ENCODE measurements at places on chromosomes 11 and 22.

DNA sequence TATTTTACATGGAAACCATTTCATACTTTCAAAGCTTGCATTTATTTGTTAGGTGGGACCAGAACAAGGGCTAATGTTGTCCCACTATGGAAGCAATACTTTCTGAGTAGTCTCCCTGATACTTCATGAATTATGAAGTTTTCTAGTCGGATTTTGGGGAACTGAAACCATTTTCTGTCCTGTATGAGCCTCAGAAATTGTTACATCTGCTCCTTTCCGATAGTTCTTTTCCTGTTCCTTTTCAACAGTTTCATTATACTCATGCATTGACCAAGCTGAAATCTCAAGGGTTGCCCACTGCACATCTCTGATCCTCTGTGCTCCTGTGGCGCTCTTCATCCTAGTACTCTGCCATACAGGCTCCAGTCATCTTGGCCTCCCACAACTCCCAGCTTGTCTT lies 31.5 kb upstream of the GLYATL1 start:
- DNase-seq, result no peak

- peak; percentile 73 for DNase-seq
These were observed 52.7 kb downstream of the TBC1D22A start for GRCh38 chr22:46815132-46815531.

GRCh38 chr11:41795004-41795403 lies 335.6 kb upstream of the LRRC4C start:
- DNase-seq, result no peak

GRCh38 chr11:91041626-91042025 lies 818.8 kb upstream of the CHORDC1 start:
- no peak for DNase-seq

DNA sequence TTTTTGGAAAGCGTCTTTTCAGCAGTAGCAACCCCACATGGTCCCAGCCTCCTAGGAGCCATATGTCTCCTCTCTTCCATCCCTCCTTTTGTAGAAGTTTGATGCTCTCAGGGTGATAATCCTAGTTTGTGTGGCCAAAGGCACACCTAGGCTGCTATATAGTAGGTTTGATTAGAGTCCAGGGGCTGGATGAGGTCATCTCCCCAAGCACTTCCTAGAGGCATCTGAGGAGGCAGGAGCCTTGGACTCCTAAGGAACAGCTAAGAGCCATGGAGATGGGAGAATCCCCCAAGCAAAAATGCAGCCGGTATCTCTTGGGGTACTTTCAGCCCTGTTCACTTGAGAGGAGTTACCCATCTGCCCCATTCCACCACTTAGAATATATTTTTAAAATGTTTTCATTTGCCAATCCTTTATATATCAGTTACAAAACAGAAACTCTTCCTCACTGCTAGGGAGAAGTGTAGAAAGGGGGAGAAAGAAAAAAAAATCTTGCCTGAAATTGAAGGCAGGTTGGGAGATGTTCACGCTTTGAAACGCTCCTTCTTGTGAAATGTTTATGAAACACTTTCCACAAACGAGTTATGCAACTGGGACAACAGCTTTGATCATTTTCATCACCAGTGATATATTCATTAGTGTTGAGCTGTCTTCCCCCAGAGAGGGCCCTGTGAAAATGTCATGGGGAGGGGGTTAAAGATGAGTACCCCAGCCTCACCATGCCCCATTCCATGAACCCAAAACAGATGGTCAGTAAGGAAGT lies 31.9 kb upstream of the TLCD5 start:
- no peak for DNase-seq

DNA sequence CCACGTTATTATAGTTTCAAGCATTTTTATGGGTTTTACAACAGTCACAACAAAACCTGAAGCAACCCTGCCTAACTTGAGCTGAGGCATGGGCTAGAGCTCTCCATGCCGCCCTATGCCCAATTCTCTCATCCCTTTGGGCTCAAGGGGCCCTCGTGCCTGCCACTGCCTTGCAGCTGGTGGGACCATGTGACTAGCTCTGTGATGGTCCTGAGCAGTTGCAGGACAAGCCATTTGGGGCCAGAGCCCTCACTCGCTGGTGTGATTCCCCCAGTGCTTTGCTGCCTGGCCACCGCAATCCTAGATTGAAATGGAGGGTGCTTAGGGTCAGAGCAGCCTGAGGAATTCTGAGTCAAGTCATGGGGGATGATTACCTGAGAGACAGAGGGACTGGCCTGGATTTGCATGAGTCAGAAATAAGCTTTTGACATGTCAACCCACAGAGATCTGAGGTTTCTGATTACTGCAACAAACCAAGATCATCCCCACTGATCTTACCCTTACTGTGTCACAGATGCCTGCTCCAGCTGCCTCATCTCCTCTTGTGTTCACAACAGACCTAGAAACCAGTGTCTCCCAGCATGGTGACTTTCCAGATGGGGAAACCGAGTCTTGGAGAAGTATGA lies 323.7 kb downstream of the BRD1 start:
- DNase-seq, result no peak

GRCh38 chr22:48742556-48743343 lies 1084.9 kb downstream of the BRD1 start:
- no peak for DNase-seq

DNA sequence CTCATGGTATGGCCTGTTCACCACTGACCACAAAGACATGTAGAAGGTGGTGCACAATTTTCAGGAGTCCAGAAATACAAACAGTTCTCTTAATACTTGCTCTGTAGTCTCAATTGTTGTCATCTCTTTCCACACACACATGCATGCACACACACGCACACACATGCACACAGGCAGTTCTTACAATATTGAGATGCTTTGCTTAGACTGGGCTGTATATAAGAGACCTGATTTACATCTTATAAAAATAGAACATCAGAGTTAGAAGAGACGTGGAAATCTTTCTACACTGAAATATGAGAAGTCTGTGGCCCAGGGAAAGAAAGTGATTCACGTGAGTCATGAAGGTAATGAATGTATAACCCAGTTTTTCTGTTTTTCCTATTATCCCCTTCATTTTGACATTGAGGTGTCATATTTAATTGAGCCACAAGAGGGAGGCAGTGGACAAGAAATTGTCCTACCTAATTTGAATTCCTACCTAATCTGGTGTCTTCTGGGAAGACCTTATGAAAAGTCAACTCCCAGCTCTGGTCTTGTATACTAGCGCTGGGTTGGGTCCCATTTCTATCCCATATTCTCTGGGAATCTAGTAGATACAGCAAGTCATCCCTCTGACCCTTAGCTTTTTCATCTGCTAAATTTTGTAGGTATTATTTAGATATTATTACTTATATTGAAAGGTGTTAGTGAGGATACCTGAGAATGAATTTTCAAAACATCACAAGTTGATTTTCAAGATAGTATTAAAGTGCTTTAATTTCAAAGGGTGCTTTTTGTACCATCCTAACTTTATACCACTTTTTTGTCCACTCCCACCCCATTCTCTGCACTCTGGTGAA lies 14.9 kb upstream of the MS4A4A start:
- DNase-seq, result no peak

DNA sequence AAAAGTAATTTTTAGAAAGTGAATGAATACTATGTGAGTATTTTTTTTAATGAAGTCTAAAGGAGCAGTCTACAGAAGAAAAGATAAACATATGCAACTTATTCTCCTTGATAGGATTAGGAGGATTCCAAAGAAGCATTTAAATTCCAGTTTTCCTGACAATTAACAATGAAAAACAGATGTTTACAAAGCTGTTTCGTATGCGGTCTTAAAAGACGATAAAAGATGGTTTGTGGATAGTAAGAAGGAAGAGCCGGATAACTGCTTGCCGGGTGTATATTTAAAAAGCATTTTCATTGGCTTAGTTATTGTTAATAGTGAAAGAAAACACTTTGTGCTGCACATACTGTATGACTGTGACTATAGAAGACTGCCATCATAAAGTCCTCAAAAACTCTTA lies 120.0 kb upstream of the C11orf58 start:
- DNase-seq, result no peak

DNA sequence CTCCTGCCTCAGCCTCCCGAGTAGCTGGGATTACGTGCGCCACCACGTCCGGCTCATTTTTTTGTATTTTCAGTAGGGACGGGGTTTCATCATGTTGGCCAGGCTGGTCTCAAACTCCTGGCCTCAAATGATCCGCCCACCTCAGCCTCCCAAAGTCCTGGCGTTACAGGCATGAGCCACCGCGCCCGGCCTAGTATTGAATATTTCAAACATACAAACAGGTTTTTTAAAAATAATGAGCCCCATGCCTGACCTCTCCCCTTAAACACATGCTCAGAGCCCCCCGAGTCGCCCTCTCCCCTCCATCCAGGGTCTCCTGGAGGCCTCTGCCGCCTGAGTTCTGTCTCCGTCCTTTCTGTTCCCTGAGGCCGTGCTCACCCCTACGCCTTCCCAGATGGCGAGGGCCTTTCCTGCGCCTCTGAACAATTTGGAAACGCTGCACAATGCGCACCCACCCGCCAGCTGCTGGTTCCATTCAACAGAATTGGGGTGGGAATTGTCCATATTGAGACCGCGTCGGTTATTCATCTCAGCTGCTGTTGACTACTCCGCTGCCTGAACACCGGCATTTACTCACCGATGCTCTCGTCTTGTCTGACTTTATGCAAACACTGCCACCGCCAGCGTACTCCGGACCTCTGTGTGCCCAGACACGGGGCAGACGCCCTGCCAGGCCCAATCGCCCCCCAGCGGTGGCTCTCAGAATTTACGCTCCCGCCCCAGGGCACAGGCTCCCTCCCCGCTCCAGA lies 13.6 kb upstream of the RNH1 start:
- DNase-seq, result no peak

DNA sequence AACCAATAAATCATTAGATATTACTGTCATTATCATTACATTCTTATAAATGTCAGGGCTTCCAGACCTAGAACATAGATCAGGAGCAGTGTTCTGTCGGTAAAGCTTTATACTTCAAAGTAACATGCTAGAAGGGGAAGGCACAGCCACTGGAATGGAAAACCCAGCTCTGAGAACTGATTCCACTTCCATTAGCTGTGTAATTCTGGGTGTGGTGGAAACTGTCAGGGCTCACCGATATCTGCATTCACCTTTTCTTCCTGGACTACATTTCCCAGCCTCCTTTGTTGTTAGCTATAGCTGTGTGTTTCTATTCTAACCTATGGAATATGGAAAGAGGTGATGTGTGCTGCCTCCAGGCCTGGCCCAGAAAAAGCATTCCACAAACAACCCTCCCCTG lies 585.8 kb downstream of the BUD13 start:
- DNase-seq, result no peak

DNA sequence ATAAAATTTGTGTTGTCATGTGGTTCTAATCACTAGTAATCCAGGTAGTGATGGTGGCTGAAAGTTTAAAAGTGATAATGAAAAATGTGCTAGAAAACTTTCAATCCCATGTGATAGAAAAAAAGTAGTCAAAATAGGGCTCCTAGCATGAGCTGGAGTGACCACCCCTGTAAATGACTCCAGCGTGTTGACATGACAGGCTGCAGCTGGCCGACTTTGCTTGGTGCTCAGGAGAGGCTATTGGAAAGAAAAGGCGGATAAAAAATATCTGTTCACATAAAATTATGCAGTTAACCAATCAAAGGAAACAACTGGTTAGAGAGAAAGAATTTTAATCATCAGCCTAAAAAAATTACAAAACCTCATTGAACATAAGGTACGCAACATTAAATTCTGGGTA lies 16.9 kb upstream of the MTCH2 start:
- DNase-seq, result no peak

Data from stomach (tissue), 19 donors.